T-helper 1 cell (primary cell): ENCODE measurements at places on chromosomes 2 and 18.

GRCh38 chr2:151927501-151928221 lies 99.4 kb upstream of the ARL5A start:
- DNase-seq, result no peak

- no peak for DNase-seq
Measured at GRCh38 chr2:157792335-157793052, 83.6 kb downstream of the ACVR1 start.

- DNase-seq, result no peak
Measured at GRCh38 chr18:37676276-37676675, 110.7 kb upstream of the CELF4 start.

DNA sequence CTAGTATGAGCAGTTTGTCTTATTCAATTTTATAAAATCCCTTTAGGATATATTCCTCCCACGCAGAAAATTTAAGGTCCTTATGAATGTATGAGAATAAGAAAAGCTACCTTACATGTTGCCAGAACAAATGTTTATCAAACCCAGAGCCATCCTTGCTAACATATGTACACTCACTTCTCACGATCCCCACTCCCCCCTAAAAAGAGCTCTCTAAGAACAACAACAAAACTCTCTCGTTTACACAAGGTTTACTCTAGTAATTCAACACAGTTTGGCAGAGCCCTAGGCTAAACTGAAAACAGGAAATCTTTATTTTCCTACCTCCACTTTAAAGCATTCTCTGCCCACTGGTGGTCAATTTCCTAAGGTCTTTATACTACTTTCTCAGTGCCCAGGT lies 504.9 kb downstream of the ZEB2 start:
- DNase-seq, result no peak

DNA sequence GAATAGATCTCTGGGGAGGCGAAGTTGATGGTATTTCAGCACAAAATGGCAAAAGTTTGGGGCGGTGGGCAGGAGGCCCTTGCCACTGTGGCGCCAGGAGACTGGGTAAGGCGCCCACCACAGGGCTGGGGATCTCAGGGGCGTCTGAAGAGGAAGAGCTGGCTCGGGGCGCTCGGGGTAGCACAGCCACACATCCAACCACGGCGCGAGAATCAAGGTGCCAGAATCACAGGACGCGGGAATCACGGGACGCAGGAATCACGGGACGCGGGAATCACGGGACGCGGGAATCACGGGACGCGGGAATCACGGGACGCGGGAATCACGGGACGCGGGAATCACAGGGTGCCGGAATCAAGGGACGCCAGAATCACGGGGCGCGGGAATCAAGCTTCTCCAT lies 174.4 kb downstream of the TMEM18 start:
- DNase-seq, result no peak

DNA sequence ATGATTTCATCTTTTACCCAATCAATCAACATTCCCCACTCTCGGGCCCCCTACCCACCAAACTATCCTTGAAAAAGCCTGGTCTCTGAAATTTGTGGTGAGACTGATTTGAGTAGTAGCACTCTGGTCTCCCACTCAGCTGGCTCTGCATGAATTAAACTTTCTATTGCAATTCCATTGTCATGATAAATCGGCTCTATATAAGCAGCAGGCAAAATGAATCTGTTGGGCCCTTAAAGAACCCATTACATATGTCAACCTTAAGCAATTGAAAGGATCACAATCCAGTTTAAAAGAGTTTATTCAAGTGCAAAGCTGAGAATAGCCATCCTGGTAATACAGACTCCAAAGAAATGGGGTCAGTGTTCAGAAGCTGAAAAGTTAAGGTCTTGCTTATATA lies 68.2 kb downstream of the NEURL3 start:
- DNase-seq, result no peak

- DNase-seq, result no peak
Measured at GRCh38 chr18:7750966-7751365, 183.8 kb downstream of the PTPRM start.
